ENCODE measurements at places on chromosomes 2 and 18.

DNA sequence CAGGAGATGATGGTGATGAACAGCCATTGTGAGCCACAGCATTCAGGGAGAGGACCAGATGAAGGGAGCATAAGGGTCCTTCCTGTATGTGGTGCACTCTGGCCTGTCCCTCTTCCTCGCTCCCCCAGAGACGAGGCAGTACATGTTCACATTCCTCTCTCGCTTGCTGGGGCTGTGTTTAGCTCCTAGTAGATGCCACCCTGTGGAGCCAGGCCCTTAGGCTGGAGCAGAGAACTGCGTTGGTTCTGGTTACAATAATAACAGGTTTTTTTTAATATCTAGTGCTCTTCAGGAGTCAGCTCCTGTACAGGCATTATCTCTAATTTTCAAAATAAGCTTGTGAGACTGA is 171.1 kb upstream of the MYT1L start:
- DNase-seq, result no peak

- no peak for DNase-seq
Observed at GRCh38 chr2:215038421-215038820, 100.0 kb downstream of the ABCA12 start.

DNA sequence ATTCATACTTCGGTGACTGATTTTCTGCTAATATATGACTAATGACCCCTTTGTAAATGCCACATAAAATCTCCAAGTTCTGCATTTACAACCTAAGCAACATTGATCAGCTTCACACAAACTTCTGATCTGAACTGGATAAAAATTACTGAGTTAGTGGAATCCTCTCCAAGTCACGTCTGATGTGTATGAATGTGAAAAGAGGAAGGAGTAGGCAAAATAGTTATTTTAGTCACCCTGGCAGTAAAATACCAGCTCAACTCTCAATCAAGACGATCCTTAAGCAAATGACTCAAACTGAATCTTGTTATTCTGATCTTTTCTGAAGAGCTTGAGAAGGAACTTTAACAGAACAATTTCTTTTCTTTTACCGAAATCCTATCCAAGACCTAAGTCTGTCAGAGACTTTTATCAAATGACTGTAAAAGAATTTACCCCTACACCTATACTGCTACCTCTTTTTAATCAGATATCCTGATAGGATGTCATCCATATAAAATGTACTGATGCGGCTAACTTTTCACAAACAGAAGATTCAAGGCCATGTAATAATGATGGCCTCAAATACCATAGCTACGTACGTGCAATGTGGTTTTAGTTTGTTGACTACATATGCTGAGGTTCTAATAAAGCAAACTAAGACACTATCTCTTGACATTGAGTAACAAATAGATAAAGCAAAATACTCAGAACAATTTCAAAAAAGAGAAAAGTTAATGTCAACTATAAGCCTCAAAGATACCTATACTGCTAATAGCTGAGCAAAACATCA is 23.7 kb downstream of the CUL3 start:
- DNase-seq, result no peak

- DNase-seq, result no peak
Observed at GRCh38 chr2:24774373-24774772, 18.8 kb downstream of the PTRHD1 start.

All from CD8-positive, alpha-beta T cell (primary cell).